ENCODE measurements at places on chromosomes 1 and 21.

- no peak for DNase-seq
These were observed 382.5 kb downstream of the PLPP3 start for GRCh38 chr1:56196839-56197238.

GRCh38 chr1:51303751-51304251, 26.6 kb downstream of the TTC39A start:
- DNase-seq = no peak

DNA sequence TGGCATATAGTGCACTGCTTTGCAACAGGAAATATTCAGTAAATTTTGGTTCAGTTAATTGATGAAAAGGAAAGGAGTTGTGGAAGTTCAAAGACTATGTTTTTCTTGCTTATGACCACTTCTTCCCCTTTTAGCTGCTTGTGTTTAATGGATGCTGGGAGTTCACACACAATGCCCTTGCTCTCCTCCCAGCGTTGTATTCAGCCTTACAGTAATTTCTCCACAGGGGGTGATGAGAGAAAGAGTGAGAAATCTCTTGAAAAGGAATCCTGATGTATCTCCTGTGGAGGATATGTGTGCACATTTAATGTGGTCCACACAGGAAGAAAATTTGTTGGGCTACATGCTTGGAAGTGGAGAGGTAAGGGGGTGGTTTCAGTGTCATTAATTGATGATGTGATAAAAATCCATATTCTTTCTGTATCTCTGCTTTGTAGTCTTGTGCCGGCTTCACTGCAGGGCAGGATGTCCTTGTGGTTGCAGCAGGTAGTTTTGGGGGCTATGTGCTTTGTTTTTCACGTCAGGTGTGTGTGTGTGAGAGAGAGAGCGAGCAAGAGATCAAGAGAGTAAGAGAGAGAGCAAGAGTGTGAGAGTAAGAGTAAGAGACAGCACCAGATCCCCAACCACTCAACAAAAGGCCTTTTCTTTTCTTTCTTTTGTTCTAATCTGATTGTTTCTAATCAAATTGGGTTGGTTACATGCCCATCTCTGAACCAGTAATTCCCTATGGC, 204.4 kb downstream of the RWDD3 start:
- no peak for DNase-seq

DNA sequence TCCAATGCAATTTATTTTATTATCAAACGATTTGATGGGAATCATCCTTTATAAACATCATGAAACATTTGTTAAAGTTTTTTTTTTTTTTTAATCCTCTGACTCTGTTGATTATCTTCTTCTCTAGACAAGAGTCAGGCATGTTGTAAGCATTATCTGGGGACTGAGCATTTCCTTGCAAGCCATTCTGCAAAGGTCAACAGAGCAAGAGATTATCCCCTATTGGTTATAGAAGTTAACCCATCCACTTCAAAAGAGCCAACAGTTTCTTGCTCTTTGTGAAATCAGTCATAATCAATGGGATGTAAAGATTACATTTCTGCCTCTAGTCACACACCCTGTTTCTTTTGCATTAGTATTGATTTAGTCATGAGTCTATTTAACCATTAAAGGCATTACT, 368.8 kb upstream of the ADGRL4 start:
- DNase-seq = no peak

DNA sequence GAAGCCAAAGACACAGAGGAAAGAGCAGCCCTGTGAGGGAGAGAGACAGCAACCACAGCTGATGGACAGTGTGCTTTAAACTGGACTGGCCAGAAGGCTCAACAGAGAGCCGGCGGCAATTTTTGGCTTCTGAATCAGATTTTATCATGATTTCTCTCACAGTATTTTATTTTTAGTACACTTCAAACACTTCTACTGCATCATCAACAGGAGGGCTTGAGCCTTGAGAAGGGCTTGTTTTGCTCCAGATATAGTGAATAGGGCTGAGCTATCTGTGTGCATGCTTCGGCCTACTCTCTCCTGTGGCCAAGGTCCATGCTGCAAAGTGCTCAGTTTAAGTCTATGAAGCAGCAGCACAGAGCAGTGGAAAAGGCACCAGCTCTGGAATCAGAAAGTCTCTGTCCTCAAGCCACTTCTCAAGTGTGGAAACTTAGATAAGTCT, 33.3 kb downstream of the ADCY10 start:
- DNase-seq = no peak

DNA sequence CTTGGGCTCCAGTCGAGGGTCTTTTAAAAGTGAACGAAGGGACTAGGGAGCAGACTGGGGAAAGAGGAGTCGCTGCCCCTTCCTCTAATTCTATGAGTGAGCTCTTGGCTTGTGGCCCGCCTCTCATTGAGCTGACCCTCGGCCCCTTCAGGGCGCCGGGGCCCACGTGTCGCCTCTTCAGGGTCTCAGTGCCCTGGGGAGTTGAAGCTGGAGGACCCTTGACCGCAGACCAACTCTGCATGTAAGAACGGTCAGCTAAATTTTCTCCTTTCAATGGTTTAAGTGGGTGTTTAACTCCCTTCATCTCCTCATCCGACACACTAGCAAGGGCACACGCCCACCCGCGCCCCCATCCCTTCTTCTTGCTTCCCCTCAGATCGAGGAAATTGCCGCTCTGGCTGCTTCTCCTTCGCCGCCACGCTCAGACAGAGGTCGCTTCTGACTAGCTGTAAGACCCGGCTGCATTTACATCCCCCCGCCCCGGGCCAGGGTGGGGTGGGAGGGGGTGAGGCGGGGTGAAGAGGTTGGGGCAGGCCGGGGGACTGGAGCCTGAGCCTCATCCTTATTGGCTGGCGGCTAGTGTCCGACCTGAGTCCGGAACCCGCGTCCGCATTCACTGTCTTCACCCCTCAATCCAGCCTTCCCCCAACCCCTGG, 10.9 kb downstream of the NR5A2 start:
- DNase-seq = no peak

GRCh38 chr21:17793246-17794123, 25.7 kb downstream of the C21orf91 start:
- no peak for DNase-seq

- no peak for DNase-seq
These were observed 4.9 kb downstream of the GBP1 start for GRCh38 chr1:89060091-89060490.

- no peak for DNase-seq
These were observed 137.8 kb downstream of the HIVEP3 start for GRCh38 chr1:41780916-41781315.

GRCh38 chr1:45205011-45205909, 1.1 kb downstream of the ZSWIM5 start:
- no peak for DNase-seq

GRCh38 chr1:54800899-54801759, at the start of gene TTC22:
Gene TTC22 (minus strand): TSS chr1:54801323. CDS start chr1:54801163, 160 bp downstream.
- no peak for DNase-seq

- no peak for DNase-seq
These were observed 14.5 kb downstream of the SLC25A33 start for GRCh38 chr1:9553736-9554144.

GRCh38 chr1:18555036-18555435, 74.3 kb downstream of the KLHDC7A start:
- no peak for DNase-seq

GRCh38 chr1:191460234-191460633, 698.0 kb upstream of the RGS18 start:
- DNase-seq = no peak

DNA sequence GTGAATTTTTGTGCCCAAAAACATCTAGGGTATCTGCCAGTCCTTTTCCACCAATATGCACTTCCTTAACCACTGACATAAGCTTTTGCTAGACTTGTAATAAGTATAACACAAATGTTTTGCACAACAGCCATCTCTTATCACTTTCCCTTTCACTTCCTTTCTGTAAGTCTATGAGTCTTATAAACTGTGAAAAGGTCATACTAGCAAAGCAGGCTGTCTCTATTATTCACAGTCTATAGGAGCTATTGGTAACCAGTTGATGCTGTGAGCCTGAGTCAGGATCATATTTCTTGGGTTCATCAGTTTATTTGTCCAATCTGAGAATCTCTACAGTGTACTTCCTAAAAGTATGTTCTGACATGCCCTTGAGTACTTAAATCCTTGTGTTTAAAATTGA, 172.6 kb downstream of the CHRM3 start:
- DNase-seq = no peak

DNA sequence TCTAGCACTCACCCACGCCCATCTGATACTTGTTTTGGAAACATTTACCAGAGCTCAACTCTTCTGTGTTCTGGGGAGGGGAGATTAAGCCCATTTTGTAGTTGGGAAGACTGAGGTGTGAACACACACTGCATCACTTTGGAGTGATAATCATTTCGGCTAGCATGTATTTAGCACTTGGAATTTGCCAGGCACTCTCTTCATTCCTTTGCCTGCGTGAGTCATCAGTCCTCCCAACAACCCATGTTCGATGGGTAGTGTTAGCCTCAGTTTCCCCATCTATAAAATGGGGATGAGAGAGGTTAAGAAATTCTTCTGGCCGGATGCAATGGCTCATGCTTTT, 182.8 kb upstream of the TMEM51 start:
- no peak for DNase-seq

DNA sequence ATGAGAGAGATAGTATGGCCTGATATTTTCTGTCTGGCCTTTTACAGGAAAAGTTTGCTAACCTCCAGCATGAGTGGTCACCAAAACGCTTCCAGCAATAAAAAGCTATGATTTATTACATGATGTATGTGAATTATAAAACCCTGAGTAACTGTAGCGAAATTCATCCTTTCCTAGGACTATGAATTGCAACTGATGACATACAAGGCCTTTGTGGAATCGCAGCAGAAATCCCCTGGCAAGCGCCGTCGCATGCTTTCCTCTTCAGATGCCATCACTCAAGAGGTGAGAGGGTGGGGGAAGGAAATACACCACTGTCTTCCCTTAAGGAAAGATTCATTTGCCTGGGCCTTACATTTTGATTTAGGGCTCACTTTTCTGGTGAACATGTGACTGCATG, 117.9 kb downstream of the MACF1 start:
- no peak for DNase-seq

GRCh38 chr1:55478742-55479141, 263.6 kb upstream of the USP24 start:
- no peak for DNase-seq

DNA sequence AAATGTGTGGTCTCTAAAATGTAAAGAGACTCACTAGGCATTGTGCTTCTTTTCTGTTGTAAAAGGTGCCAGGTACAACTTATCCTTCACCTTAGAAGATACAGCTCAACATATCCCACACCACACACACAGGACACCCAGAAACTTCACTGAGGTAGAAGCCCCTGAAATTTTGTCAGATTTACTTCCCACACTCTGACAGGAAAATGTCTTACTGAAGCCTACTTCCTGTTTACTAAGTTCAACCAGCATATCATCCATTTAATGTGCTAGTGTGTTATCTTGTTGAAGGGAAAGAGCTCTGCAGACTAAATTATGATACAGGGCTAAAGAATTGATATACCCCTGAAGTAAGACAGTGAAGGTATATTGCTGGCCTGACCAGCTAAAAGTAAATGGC, 39.9 kb upstream of the INSL5 start:
- DNase-seq = no peak

DNA sequence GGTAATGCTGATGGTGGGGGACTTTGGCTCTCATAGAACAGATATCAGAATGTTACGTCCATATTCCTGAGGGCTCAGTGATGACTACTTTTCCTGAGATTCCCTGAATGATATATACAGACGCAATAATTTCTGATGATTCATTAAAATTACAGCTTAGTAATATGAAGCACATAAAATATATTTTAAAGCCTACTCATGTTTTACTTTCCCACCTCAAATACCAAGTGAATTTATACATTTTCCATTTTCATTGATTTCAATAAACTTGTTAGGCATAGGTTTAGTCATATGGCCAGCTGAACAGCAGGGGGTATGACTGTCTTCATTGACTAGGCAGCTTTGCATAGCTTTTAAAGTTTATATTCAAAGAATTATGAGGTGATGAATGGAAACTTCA, 26.2 kb upstream of the PDC start:
- DNase-seq = no peak

- DNase-seq = no peak
These were observed 1.5 kb downstream of the GPATCH4 start for GRCh38 chr1:156599811-156600210.

GRCh38 chr1:5688081-5689077, 303.8 kb downstream of the NPHP4 start:
- no peak for DNase-seq

GRCh38 chr1:34460193-34460592, 283.5 kb downstream of the C1orf94 start:
- DNase-seq = peak; percentile 46

- DNase-seq = no peak
These were observed 151.9 kb downstream of the CASZ1 start for GRCh38 chr1:10644307-10645128.

DNA sequence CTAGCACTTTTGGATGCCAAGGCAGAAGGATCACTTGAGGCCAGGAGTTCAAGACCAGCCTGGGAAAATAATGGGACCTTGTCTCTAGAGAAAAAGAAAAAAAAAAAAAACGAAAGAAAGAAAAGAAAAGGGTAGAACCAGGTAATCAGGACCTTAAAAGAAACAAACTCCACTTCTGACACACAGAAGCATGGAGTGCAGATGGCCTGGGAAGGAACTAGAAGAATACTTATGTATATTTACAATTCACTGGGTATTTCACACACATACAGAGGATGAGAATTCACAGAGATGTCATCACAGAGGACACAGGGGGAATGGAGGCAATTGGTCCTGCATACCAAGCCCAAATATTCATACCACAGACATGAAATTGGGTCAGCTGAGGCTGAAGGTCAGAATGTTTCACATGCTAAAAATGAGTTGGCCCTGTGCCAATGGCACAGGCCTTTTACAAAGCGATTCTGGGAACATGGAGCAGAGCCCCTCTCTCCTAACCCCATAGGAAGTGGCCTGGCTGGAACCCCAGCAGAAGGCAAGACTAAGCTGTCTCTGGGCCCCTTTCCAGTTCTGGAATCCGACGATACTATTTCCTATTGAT, 4.4 kb downstream of the B4GALT3 start:
- DNase-seq = no peak

- no peak for DNase-seq
These were observed 86.6 kb upstream of the BMP8A start for GRCh38 chr1:39404876-39405275.

- DNase-seq = peak; percentile 12
These were observed 251.8 kb downstream of the CRB1 start for GRCh38 chr1:197519741-197520334.

GRCh38 chr1:59831529-59831928, 16.8 kb downstream of the HOOK1 start:
- no peak for DNase-seq

GRCh38 chr1:24459551-24460266, 42.9 kb upstream of the RCAN3 start:
- DNase-seq = no peak

GRCh38 chr1:53556657-53557227, 97.5 kb downstream of the DMRTB1 start:
- no peak for DNase-seq
